Tibial nerve (tissue), 4 donors: ENCODE measurements at places on chromosomes 6 and 20.

GRCh38 chr20:9514461-9515213 lies at the start of gene LAMP5:
Gene LAMP5 (plus strand): TSS chr20:9514590. CDS start chr20:9514853, 263 bp downstream.
- DNase-seq = no peak

- no peak for DNase-seq
Measured at GRCh38 chr6:169489563-169490245, 212.1 kb downstream of the WDR27 start.

DNA sequence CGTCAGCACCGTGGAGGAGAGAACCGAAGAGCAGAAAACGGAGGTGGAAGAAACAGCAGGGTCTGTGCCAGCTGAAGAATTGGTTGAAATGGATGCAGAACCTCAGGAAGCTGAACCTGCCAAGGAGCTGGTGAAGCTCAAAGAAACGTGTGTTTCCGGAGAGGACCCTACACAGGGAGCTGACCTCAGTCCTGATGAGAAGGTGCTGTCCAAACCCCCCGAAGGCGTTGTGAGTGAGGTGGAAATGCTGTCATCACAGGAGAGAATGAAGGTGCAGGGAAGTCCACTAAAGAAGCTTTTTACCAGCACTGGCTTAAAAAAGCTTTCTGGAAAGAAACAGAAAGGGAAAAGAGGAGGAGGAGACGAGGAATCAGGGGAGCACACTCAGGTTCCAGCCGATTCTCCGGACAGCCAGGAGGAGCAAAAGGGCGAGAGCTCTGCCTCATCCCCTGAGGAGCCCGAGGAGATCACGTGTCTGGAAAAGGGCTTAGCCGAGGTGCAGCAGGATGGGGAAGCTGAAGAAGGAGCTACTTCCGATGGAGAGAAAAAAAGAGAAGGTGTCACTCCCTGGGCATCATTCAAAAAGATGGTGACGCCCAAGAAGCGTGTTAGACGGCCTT lies 41.6 kb downstream of the ZBTB2 start:
- DNase-seq = no peak

- no peak for DNase-seq
Measured at GRCh38 chr6:131549811-131550210, 23.2 kb upstream of the ARG1 start.

- no peak for DNase-seq
Measured at GRCh38 chr6:102114402-102114801, 720.9 kb downstream of the GRIK2 start.

GRCh38 chr6:25928562-25929324 lies 1.7 kb downstream of the SLC17A2 start:
- no peak for DNase-seq
